ENCODE measurements at places on chromosomes 6 and 20.

GRCh38 chr6:142846459-142846831 is 98.5 kb downstream of the HIVEP2 start:
- no peak for DNase-seq

DNA sequence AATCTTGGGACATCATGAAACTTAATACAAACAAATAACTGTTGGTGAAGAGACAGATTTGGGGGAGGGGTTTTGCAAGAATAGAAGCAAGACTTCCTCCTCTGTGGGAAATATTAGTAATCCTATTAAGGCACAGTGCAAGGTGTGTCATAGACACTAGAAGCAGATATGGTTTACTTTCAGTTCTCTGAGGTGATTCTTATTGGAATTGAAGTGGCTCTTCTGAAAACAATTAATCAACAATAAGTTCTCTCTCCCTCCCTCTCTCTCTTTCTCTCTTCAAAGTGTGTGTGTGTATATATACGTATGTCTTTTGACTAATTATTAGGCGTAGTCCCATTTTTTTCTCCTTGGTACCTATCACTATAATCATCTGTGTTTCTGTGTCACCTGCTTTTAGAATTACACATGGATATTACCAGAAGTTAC is 99.8 kb downstream of the HIVEP2 start:
- DNase-seq, result no peak

DNA sequence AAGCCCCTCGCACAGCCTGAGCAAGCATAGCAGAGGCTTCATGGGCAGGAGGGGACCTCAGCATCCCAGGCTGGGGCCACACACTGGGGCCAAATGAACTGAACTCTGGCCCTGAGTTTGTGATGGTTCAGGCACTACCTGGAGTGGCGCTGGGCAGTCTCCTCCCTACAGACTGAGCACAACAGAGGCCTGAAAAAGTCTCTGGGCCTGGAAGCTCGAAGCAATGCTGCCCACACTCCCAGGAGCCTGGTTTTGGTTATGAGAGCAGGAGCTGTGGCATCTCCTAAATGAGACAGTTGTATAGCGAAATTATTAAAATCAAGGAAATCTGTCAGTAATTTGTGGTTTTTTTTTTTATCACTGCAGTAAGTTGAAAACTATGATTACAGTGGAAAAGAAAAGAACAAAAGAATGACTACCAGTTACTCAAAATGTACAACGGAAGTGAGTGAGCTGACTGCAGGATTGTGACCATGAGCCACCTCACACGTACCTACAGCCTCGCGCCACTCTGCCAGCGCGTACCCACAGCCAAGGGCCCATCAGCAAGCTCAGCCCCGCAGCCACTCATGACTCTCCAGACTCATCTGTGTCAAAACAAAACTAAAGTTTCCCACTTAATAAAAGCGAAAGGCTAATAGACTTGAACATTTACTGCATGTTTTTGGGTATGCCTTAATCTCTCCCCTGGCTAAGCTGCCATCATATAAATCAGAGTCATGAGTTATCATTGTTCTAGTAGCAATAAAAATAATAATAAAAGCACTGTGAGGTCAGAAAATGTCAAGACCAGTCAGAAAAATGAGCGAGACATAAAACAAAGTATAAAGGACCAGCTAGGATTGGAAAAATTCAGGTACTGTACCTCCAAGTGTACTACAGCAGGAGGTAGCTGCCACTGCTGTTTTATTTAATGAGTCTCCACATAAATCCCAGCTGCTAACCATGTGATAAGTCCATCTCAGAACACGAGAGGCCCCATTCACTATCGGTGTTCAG is 177.0 kb downstream of the FOXC1 start:
- DNase-seq, result no peak

- no peak for DNase-seq
Observed at GRCh38 chr6:3719462-3720308, 31.8 kb downstream of the PXDC1 start.

DNA sequence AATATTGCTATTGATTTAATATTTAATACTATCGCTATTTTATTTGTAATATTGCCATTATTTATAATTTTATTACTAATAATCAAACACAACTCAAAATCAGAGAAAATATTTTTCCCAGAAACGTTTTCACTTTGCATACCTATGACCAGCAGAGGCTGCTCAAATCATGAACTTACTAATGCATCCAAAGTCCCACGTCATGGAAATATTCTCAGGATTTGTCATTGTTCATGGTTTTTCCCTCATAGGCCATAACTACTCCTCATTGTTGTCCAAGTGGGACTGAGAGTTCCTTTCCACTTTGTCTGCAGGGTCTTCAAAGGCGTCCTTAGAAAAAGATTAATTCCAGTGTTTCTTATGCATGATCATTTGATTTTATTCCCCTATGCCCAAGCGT is 344.8 kb downstream of the THBS2 start:
- DNase-seq, result no peak

DNA sequence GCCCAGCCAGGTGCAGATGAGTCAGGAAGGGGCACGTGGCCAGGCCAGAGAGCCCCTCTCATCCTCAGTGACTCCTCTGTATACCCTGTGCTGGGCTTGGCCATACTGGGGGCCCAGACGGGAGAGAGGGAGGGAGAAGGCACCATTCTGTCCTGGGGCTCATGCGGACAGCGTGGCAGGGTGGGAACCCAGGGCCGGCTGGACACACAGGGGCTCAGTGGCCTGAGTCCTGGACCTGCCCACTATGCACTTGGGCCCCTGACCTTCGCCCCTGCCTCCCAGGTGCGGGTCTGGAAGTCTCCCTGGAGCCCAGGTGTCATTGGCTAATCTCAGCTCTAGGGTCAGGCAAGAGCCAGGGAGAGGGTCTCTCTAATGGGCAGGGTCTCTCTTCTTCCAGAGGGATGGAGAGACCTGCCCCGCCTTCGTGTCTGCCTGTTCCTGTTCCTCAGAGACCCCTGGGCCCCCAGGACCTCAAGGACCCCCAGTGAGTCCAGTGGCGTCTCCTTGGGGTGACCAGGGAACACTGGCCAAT is 27.7 kb downstream of the COL20A1 start:
- DNase-seq, result no peak

GRCh38 chr6:56430629-56431600 is 183.5 kb upstream of the COL21A1 start:
- DNase-seq, result no peak

DNA sequence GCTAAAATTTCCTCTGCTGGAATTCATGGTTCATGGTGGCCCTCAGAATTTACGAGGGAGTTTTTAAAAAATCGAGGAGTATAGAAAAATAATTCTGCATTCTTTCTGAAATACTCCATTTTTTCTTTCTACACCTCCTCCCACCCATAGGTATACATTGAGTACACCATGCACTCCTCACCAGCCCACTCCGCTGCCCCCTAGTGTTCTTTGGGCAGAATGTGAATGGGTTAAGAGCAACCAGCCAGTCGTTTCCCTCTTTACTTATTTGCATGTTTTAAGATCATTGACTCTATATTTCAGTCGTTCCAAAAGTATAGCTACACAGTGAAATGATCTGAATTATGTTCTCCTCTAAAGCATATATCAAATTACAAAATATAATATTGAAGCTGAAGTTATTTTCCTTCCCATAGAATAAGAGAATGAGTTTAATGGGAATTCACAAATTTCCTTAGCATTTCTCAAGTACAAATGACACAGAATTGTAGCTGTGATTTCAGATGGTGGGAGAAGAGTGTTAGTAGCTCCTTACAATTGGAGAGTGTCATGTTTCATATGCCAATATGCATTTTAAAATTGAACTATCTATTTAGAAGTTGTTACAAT is 977.7 kb upstream of the SLC35B3 start:
- no peak for DNase-seq

GRCh38 chr20:20065361-20065760 is 13.0 kb downstream of the CFAP61 start:
- no peak for DNase-seq

- peak; percentile 54 for DNase-seq
Observed at GRCh38 chr20:48703511-48704219, 124.1 kb downstream of the PREX1 start.

- no peak for DNase-seq
Observed at GRCh38 chr6:157993076-157993475, 11.4 kb downstream of the SYNJ2 start.

DNA sequence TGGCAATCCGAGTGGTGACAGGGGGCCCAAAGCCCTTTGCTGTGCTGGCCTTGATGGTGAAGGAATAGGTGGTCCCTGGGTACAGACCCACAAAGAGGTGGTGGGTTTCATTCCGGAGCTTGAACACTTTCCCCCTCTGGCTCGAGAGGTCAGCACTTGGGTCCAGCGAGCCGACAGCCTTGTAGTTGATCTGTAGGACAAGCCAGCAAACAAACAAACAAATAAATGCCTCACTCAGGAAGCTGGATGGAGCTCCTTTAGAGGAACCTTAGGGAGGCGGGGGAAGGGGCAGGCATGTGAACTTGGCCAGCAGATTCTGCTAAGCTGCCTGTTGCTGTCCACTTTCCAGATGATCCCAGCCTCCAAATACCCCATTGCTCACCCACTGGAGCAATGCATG is 733.9 kb upstream of the CHD6 start:
- no peak for DNase-seq

DNA sequence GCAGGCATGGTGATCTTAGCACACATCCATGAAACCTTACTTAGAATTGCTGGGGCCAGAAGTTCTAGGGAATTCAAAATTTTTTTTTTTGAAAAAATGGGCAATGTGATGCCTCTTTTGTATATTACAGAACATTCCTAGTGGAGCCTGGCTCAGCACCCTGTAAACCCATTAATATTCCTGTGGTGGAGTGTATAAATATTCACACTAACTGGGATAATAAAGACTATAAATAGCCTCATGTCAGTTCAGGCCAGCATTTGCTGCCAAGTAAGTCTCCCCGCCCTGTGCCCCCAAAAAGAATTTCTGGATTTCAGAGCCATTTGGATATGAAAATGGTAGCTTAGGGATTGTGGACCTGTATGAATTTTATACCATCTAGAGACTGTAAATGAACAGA is 14.8 kb downstream of the BANF2 start:
- DNase-seq, result no peak

GRCh38 chr20:59253779-59254319 is 46.6 kb upstream of the EDN3 start:
- no peak for DNase-seq

GRCh38 chr20:7180256-7181045 is 413.0 kb downstream of the BMP2 start:
- no peak for DNase-seq

- DNase-seq, result no peak
Observed at GRCh38 chr6:151060766-151061531, 178.8 kb upstream of the AKAP12 start.

- DNase-seq, result no peak
Observed at GRCh38 chr6:100691972-100692371, 189.2 kb downstream of the ASCC3 start.

- DNase-seq, result no peak
Observed at GRCh38 chr6:30814146-30815040, 69.9 kb upstream of the DDR1 start.

DNA sequence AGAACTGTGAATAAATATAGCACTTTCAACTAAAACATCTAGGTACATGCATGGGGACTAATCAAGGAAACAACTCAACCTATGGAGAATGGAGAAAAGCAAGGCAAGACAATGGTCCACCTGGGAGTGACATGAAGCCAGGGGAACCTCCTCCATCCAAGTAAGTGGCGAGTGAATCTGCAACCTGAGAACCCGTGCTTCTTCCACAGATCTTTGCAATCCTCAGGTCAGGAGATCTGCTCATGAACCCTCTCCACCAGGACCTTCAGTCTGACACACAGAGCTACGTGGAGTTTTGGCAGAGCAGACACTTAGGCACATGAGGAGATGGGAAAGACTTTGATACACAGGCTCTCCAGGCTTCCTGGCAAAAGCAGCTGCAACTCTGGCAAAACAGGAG is 58.8 kb upstream of the KHDRBS2 start:
- no peak for DNase-seq

DNA sequence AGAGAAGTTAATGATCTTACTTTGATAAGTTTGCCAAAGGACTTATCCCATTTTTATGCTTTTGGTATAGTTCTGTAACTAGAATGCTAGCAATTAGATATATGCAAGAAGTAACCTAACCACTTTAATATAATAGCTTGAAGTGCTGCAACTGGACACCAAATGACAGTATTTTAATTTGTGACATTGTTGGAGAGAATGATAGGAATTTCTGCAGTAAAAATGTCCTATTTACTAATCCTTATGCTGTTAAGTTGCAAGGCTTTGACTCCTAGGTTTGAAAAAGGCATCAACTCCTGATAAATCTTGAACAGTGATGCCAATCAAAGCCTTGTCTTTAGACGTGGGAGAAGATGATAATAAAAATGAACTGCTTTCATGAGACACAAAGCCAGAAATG is 726.0 kb upstream of the GJE1 start:
- no peak for DNase-seq

GRCh38 chr6:52610011-52610410 is 33.2 kb upstream of the TRAM2 start:
- no peak for DNase-seq

DNA sequence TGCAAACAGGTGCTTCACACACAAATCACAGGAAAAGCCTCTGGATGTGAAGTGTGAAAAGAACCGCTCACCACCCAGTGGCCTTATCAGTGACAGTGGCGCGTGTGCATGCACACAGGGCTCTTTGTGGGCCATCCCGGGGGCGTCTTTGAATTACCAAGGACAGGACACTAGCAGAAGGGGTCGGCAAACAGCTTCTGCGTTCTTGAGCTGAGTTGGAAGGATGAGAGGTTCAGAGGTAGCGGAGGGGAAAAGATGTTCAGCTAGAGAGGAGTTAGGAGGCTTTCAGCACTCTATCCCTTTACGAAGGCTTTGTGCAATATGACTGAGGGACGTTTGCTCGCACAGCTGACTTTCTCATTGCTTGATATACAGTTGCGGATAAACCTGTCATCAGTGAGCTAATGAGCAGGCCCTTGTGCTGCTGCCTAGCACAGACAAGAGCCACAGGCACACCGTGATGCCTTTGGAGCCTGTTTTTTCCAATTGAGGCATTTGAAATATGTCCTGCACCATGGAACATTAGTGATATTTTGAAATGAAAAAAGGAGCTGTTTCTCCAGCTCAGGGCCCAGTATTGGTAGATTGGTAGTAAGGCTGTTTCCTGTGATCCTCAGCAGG is 83.1 kb downstream of the IYD start:
- DNase-seq, result no peak

DNA sequence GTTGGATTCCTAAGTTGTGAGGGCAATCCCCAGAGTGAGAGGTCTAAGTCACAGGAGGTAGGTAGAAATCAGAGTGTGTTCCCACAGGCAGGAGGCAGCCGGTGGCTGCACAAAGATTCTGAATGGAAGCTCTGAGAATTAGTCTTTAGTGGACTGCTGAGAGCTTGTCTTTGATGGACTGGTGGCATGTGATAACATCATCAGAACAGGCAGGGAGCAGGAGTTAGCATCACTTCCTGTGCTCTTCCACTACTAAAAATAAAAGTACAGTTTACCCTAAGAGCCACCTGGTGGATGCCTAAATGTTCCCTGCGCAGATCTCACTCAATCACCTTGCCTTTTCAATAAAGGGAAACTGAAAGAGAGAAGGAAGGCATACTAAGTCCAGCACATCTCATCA is 294.6 kb upstream of the POU3F2 start:
- DNase-seq, result no peak

- DNase-seq, result no peak
Observed at GRCh38 chr20:38108986-38109541, 56.0 kb downstream of the TGM2 start.
